ENCODE measurements at places on chromosomes 1 and 21.

GRCh38 chr1:198157241-198157846, 546 bp downstream of the NEK7 start:
- DNase-seq: peak; percentile 91

DNA sequence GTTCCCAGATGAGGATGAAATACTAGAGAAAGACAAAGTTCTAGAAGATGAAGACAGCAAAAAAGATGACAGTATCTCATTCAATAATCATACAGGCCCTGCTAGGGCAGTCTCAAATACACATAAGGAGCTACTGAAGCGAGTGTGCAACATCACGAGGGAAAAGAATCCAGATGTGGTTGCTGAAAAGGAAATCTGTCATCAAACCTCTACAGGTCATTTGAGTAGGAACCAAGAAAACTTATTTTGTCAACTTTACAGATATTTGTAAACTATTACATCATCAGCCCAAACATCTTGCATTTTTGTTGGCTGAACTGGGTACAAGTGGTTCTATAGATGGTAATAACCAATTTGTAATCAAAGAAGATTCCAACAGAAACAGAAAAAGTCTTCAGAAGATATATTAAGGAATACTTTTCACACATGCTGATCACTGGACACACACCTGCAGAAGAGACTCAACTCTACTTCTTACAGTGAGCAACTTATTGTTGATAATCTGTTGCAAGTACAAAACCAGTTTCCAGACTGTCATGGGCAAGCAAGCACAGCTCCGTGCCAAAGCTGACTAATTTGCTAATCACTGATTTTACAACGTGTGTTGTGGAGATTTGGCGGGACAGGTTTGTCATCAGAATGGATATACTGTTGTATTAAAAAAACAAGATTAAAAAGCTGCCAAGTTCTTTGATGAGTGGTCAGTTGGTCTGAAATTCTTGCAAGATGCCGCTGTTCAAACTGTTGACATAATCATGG, 42.1 kb downstream of the TRIM33 start:
- peak; percentile 67 for DNase-seq

GRCh38 chr1:230503726-230504125, 77.6 kb upstream of the PGBD5 start:
- DNase-seq: no peak

DNA sequence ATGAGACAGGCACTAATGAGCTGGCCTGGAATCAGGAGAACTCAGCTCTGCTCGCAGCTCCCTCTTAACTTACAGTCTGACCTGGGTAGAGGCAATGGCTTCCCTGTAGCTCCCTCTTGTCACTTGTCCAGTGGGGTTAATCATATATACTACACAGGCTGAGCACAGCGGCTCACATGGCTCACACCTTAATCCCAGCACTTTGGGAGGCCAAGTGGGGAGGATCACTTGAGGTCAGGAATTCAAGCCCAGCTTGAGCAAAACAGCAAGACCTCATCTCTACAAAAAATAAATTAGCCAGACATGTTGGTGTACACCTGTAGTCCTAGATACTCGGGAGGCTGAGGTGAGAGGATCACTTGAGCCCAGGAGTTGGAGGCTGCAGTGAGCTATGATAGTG, 4.2 kb downstream of the S100A6 start:
- no peak for DNase-seq

GRCh38 chr21:44013380-44014088, 1.4 kb downstream of the TRAPPC10 start:
- DNase-seq: peak; percentile 52

GRCh38 chr21:37700641-37701202, 215.5 kb downstream of the KCNJ6 start:
- peak; percentile 66 for DNase-seq

- DNase-seq: no peak
Measured at GRCh38 chr1:178725466-178726086, 532 bp downstream of the RALGPS2 start.

DNA sequence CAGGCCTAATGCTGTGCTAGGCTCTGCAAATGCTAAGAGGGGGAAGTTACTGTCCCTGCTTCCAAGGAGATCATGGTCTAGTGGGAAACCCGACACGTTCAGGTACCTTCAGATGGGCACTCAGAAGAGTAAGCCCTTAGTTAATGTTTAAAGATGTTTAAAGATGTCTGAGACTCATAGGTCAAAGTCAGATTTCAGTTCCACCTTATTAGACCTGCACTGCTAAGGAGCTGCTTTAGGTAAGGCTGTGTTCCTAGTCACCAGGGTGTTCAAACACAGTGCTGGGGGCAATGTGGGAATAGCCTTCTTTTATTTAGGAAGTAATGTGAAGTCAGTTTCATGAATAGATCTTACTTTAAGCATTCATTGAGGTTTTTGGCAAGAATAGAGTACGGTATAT, 3.8 kb upstream of the RUSC1 start:
- DNase-seq: no peak

- peak; percentile 76 for DNase-seq
Measured at GRCh38 chr21:41899426-41900202, 20.5 kb upstream of the PRDM15 start.

DNA sequence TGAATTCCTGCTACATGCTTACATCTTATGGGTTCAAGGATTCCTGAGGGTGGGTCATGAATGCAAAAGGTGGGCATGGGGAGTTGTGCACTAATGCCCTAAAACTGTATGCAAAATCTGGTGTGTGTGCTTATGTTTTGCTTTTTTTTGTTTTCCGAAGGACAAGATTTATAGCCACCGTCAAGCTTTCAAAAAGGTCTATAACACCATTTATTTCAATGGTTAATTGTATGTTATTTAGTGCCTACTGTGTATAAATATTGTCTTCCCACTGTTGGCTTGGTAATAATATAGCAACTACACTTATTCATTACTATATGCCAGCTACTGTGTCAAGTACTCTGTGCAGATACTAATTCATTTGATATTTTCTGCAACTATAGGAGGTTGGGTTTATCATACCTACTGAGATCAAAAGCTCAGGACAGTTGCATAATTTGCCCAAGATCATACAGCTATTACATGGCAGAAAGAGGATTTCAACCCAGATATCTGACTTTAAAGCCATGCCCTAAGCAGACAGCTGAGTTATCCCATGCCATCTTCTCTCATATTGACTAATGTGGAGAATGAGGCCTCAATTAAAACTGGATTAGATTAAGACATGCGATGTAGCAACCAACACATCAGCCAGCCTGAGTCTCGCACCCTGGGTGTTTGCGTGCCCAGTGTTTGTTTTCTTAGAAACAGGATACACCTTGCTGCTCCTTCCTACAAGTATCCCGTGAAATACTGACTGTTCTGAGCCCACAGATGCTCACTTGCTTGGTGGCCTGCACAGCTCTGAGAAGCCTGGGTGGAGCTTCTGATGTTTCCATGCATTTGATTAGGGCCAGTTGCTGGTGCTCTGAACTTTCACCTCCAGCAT, 34.6 kb downstream of the GADD45A start:
- no peak for DNase-seq

- DNase-seq: no peak
Measured at GRCh38 chr21:44723177-44724131, 12.1 kb upstream of the TSPEAR start.
